ENCODE measurements at places on chromosomes 7 and 10. TPM values are rescaled to one million over a fixed set of nuclear protein-coding genes. Genes with fewer than 3 reads are reported as not detected.

GRCh38 chr10:90966146-90966545 lies 45.3 kb upstream of the ANKRD1 start:
- DNase-seq: no peak

GRCh38 chr7:10474048-10474447 lies 499.6 kb upstream of the PHF14 start:
- DNase-seq: no peak

GRCh38 chr7:103143868-103144267 lies 5.0 kb downstream of the NAPEPLD start:
- no peak for DNase-seq

GRCh38 chr7:136336932-136337331 lies 359.8 kb upstream of the MTPN start:
- no peak for DNase-seq

DNA sequence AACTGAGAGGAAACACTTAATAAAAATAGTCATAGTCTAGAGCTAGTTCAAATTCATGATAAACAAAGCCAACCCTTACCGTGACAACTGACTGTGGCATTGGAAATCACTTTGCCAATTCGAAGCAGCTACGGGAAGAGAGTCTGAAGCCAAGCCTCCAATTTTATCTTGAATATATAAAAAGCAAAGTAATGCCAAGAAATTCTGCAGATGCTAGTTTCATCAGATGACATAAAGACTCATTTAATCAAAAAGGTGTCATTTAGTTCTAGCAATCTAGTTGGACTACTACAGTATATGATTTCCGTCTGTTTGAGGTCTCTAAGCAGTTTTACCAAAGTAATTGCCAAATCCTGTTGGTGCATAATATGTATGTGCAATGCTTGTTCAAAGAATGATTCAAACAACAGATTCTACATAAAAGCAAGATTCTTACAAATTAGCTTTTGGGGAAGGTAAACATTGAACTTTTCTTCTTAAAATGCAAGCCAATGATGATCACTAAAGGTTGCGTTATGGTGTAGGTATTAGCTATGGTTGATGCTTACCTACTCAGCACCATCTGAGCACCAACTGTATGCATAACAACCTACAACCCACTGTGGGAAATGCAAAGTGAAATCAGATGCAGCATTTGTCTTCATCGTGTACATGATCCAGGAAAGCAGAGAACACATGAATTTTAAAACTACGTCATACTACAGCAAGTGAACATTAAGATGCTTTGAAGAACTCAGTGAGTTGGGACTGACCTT lies 2.8 kb downstream of the FAM171A1 start:
- no peak for DNase-seq

DNA sequence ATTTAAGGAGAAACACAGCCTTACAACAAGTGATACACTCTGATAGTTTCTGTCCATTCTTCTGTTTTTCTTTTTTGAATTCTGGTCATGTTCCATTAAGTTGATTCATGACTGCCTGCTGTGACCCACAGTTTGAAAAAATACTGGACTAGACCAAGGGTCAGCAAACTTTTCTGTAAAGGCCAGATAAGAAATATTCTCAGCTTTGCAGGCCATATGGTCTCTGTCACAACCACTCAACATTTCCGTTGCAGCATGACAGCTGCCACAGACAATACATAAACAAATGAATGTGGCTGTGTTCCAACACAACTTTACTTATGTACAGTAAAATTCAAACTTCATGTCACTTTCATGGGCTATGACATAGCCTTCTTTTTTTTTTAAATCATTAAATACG lies 156.7 kb downstream of the PLXNA4 start:
- DNase-seq: no peak

DNA sequence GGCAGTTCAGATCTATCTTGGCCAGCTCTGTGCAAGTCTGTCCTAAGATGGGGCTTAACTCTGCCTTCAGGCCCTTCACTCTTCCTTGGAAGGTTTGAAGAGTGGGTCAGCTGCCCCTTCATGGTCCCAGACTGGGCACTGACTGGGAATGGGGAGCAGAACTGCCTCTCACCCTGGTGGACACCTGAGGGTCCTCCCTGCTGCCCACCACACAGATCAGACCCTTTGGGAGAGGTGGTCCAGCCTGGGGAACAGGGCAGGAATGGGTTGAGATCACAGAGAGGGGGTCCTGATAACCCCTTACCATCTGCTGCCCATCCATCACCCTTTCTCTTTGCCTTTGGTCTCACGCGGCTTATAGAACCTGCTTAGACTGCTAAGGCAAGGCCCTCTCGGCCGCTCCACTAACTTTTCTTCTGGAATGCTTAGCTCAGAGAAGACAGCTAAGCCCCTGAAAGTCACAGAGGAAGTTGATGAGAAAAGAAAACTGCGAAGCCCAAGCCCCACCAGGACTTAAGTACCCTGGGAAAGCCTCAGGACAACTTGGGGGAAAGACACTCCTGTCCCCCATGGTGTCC lies 402 bp upstream of the CDHR1 start:
- no peak for DNase-seq

DNA sequence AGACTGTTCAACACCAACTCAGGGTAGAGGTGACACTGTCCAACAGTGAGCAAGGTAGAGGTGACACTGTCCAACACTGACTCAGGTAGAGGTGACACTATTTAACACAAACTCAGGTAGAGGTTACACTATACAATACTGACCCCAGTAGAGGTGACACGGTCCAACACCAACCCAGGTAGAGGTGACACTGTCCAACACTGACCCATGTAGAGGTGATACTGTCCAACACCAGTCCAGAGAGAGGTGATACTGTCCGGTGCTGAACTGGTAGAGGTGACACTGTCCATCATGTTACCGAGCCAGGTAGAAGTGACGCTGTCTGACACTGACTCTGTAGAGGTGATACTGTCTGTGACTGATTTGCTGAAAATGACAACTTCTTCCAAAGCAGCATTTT lies 102.4 kb downstream of the GATA3 start:
- no peak for DNase-seq

Gene STEAP1
- 67.3 TPM for total RNA-seq

GRCh38 chr10:49585387-49585786 lies 24.7 kb upstream of the SLC18A3 start:
- no peak for DNase-seq

DNA sequence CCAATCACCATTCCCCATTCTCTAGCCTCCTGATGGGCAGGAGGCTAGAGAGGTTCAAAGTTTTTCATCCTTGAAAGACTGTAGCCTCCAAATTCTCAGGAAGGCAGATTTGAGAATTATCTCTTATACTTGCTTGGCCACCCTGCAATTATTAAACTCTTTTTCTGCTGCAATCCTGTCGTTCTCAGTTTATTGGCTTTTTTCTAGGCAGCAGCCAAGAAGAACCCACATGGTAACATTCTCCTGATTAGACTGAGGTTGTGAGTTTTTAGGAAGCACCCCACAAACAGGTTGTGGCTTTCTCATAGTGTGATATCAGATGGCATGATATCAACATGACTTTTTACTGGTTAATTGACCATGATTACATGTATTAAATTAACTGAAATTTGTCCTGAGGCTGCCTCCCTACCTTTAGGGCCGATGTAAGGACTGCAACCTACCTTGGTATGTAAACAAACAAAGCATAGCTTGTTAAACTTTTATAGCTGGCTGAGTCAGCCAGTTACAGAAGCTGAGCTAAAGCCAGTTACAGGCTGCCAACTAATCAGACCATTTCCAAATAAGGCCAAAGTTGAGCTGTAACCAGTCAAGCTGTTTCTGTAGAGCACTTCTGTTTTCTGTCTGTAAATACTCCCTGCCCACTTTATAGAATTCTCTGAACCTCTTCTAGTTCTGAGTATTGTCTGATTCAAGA lies 3.2 kb upstream of the ZNF248 start:
- peak; percentile 66 for DNase-seq

Measured in prostate gland (tissue), 2 donors.